ENCODE measurements at places on chromosomes 1 and 21.

DNA sequence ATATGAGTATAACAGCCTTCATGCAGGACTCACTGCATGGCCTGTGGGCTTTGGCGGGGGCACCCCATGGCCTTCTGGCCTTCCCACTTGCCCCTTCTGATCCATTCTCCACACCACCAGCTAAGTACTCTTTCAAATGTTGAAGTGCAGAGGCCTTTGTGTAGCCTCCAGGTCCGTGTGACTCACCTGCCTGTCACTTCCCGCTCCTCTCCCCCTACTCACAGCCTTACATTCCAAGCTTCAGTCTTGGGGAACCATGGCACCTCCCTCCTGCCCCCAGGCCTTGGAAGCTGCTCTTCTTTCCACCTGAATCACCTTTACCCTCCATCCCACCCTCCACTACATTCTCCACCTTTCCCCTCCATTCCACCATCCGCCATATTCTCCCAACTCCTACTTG, 69.6 kb downstream of the PGM1 start:
- DNase-seq: no peak

- peak; percentile 58 for DNase-seq
Measured at GRCh38 chr21:42737951-42738590, 84.7 kb downstream of the PDE9A start.

- DNase-seq: no peak
Measured at GRCh38 chr1:50934838-50935237, 25.2 kb downstream of the FAF1 start.

DNA sequence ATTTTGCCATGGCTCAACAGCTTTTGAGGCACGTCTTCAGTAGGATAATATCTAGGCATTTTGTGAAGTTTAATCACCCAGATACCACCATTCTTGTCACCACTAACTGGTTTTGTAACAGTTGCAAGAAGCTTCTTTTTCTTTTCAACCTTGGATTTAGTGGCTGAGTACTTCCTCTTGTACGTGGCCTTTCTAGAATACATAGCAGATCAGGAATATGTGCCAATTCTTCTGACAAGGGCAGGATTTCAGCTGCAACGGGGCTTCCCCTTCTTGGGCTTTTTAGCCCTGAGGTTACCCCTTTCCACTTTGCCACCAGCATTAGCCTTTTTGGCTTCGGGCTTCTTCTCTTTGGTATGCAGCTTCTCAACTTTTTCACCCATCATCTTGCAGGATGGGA, 79.3 kb upstream of the WARS2 start:
- no peak for DNase-seq

- no peak for DNase-seq
Measured at GRCh38 chr1:210363119-210363518, 34.4 kb downstream of the HHAT start.

DNA sequence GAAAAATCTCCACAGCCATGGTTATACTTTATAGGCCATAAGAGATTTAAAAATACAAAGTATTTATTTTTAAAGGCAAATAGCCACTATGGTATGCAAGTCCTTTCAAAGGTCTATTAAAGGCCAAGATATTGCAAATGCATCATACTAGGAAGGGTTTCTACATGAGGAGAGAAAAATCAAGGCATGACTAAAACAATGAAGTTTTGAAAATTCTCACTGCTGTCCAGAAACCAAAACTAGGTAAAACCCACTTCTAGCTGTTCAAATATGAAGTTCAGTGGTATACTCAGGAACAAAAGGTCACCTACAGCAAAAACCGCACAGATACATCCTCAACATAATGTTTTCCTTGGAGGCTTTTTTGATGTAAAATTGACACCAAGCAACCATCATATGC, 75.0 kb downstream of the EPS15 start:
- no peak for DNase-seq

DNA sequence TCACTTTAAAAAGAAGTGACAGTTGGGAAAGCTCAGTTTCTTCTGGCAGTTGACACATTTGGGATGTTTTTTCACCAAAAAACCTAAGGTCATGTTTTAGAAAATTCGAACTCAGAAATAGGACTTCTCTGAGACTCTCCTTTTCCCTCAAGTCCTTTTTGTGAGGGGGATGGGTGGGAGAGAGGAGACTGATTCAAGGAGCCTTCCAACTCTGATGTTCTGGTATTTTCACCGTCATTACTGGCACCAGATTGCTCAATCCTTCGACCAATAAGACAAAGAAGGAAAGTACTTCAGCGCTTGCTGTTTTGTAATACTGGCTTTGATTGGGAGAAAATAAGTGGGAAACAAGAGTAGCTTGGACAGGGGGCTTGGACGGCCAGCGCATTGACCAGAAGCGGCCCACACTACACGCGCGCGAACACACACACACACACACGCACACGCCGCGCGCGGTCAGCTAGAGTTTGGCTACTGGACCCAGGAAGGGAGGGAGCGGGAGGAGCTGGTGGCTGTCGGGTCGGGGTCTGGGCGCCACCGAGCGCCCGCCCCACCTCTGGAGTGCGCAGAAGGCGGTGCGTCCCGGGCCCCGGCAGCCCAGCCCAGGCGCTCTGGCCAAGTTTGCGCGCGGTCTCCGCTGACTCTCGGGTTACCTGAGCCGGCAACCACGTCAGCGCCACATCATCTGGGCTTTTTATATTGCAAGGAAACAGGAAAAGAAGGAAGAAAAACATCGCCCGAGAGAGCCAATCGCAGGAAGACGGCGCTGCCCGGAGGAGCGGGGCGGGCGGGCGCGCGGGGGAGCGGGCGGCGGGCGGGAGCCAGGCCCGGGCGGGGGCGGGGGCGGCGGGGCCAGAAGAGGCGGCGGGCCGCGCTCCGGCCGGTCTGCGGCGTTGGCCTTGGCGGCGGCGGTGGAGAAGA, at the start of gene KCNK1:
TSS of gene KCNK1 (plus strand) at position 855 of the 921 bp plus-strand sequence. CDS start at position 921, 66 bp downstream.
- peak; percentile 62 for DNase-seq

- DNase-seq: no peak
Measured at GRCh38 chr21:45511007-45511406, 31.2 kb downstream of the SLC19A1 start.

DNA sequence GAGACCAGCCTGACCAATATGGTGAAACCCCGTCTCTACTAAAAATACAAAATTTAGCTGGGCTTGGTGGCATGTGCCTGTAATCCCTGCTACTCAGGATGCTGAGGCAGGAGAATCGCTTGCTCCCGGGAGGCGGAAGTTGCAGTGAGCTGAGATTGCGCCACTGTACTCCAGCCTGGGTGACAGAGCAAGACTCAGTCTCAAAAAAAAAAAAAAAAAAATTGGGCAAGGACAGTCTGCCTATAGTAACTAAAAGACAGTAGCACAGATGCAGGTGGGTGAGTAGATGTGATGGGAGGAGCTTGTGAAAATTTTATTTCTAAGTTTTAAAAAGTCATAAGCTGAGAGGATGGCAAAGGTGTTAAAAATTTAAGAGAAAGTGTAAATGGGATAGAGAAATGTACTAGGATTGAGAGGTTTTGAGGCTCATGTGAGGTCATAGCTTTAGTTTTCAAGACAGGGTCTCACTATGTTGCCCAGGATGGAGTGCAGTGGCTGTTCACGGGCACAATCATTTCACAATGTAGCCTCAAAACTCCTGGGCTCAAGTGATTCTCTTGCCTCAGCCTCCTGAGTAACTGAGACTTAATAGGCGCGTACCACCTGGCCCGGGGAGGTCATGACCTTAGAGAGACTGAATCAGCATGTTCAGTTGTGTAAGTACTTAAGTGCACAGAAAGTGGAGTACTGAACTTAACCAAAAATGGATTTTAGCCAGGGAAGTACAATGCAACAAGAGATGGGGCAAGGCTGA, 33.7 kb downstream of the PTP4A2 start:
- no peak for DNase-seq

DNA sequence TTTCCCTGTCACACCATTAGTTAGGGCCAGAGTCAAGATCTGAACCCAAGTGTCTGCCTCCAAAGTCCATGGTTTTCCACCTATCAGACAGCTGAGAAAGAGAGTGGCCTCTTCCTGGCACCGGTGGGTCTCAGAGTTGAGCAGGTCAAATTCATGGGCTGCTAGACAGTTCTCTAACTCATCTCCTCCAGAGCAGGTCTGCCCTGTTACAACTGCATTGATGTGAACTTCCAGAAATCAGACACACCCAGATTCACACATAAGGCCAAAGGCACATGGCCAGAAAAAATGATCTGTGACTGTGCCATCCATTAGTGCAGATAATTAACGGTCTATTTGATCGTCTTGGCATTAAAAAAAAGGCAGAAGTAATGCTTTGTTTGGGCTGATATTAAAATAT, 17.5 kb downstream of the SMIM12 start:
- no peak for DNase-seq

- no peak for DNase-seq
Measured at GRCh38 chr1:151287341-151287699, 5.2 kb downstream of the ZNF687 start.

GRCh38 chr1:168591641-168592250, 15.3 kb downstream of the XCL1 start:
- DNase-seq: no peak

DNA sequence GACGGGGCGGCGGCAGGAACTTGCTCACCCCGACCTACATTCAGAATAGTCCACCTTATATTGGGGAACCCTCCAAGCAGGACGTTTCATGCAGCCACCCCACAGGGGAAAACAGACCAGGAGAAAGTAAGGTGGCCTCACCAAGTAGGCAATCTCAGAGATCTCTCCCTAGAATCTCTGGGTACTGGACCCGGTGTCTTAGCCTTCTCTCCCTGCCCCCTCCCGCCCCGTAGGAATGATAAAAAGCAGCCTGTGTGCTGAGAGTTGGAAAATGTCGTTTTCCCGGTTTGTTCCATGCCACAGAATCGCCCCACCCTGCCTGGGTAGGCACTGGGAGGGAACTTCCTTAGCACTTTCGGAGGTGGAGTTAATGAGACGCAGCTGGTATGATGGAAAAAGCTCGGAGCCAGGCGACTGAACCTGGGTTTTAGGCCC, 789 bp upstream of the PTPN14 start:
- DNase-seq: no peak

- DNase-seq: no peak
Measured at GRCh38 chr1:8047112-8047511, 21.0 kb upstream of the ERRFI1 start.

DNA sequence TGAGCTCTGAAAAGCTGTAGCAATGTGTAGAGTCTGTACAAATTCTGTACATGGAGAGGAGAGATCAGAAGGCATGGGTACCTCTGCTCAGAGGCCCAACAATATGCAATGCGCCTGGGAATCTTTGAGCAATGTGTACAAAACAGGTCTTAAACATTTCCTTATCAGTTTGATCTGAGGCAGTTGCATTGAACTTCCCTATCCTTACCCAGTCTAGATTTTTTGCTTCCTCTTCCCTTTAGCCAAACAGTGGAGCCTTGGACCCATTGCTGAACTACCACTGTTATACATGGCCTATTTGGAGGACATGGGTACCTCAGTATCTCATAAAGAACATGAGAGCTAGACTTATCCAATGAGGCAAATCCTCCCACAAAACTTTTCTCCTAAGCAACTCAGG, 12.6 kb upstream of the MNDA start:
- no peak for DNase-seq

GRCh38 chr1:8184301-8184700, 133.6 kb upstream of the SLC45A1 start:
- no peak for DNase-seq

DNA sequence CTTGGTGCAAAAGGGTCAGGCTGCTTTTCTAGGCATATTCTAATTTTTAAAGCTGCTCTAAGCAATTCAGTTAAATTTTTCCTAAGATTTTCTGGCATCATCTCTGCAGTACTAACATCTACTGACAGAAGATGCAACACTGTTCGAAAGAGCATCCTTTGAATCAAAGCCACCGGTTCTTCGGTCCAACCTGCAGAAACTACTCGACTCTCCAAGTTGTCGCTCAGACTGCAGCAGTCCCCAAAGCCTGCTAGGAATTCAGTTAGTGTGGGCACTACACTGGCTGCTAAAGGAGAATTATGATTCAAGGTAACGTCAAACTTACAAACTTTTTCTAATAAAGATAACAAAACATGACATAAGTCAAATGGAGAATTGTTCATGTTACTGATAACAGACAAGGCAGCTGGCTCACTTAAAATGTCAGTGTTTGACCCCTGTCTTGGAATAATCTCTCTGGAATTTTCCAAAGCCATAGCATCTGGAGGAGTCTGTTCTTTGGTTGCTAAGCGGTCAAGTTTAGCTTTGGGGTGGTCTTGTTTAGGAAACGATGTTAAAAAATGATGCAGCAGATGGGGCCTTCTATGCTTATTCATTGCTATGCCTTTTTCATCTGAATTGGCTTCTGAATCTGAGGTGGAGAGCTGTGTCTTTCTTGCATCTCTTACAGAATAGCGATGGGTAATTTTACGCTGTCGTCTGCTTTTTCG, 56.9 kb downstream of the LYST start:
- DNase-seq: no peak

GRCh38 chr1:36847186-36847585, 187.1 kb downstream of the GRIK3 start:
- DNase-seq: no peak

DNA sequence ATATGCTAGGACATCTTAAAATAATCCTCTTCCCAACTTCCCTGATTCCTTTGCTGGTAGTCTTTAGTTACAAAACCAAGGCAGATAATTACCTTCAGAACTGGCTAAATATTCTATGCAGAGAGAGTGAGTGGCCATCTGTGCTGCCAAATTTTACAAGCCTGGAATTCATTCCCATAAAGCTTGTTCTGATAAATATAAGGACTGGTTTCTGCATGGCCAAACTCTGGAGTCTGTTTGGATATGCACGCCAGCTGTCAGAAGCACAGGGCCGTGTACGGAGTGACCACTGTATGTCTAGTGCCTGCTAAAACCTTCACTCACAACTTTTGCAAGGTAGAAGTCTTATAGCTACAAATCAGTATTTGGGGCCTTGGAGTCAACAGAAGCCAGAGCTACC, 66.5 kb upstream of the RAVER2 start:
- no peak for DNase-seq

DNA sequence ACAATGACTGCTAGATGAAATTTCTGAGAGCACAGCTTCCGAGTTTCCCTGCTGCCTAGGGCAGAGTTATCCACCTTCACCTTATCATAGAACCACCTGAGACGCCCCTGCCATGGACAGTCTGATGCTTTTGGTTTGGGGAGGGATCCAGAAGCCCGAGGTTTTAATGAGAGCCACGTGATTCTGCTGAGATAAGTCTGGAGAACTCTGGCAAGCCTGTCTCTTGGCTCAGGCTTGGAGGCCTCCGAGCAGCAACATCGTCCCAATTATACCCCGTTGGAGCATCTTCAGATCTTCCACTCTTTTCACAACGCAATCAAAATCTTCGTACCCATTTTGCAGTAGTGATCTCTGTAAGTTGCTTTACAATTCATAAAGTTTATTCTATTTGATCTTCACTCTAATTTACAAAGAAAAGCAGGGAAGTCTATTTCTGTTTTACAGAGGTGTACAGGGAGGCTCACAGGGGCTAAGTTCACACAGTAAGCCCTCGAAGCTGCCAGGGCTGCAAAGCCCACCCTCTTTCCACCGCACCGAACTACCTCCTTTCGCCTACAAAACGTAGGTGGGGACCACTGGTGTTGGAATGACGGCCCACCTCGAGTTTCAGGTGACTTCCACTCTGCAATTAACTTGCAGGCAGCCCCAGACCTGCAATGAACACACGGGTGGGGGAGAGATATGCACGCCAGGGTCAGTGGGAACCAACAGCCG, 513 bp upstream of the HHAT start:
- no peak for DNase-seq

GRCh38 chr21:20220586-20220985, 777.6 kb upstream of the NCAM2 start:
- no peak for DNase-seq

- no peak for DNase-seq
Measured at GRCh38 chr1:204841798-204842197, 28.9 kb upstream of the NFASC start.

GRCh38 chr1:87004857-87005256, 90.4 kb downstream of the HS2ST1 start:
- DNase-seq: no peak
